ENCODE measurements at places on chromosomes 1 and 21. TPM values are rescaled to one million over a fixed set of nuclear protein-coding genes. Genes with fewer than 3 reads are reported as not detected.

Gene CHD5
- total RNA-seq: 0.56 TPM

Gene FMOD
- 28.9 TPM for total RNA-seq

Gene SPRR2G
- total RNA-seq: not detected

- H3K4me1 ChIP-seq: peaks cover 24% of the 10 kb centered on the region
- peak overlapping the region; percentile 57 for H3K27ac ChIP-seq
- no peak overlapping the region for H3K4me3 ChIP-seq
Measured at GRCh38 chr21:33433425-33434114, 30.4 kb downstream of the IFNGR2 start.

All from lower lobe of right lung (tissue), 2 donors.